B cell (primary cell): ENCODE measurements at places on chromosomes 6 and 20. TPM values are rescaled to one million over a fixed set of nuclear protein-coding genes. Genes with fewer than 3 reads are reported as not detected.

Gene OOEP
- total RNA-seq: 0.97 TPM in 1 of 2 replicates, not detected in the other

Gene WFDC10B
- total RNA-seq: not detected in 2 replicates

Gene RFX6
- not detected in 2 replicates for total RNA-seq

Gene TP53TG5
- total RNA-seq: not detected in 2 replicates

Gene C6orf163
- total RNA-seq: 10.0 and 11.8 TPM in 2 replicates

Gene PLAGL2
- 18.2 and 18.4 TPM in 2 replicates for total RNA-seq

Gene NKX2-2
- total RNA-seq: not detected in 2 replicates

Gene RSPO3
- total RNA-seq: not detected in 2 replicates

- DNase-seq: no peak
Measured at GRCh38 chr6:48766349-48766748, 655.4 kb upstream of the PTCHD4 start.

DNA sequence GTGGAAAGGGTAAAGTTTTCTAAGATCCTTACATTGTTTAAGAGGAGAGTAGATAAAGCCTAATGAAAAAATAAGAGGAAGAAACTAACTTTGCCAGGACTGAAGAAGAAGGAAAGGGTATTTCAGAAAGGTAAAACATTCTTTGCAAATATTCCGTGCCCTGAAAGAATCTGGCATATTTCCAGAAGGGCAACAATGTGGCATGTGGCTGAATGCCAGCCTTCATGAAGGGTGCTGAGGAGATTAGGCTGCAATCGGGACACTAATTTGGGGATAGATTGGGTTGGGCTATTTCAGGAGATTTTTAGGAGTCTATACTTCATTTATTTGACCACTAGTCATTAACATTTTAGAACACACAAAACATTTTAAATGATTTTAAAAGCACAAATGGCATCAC, 16.2 kb upstream of the UFL1 start:
- no peak for DNase-seq

DNA sequence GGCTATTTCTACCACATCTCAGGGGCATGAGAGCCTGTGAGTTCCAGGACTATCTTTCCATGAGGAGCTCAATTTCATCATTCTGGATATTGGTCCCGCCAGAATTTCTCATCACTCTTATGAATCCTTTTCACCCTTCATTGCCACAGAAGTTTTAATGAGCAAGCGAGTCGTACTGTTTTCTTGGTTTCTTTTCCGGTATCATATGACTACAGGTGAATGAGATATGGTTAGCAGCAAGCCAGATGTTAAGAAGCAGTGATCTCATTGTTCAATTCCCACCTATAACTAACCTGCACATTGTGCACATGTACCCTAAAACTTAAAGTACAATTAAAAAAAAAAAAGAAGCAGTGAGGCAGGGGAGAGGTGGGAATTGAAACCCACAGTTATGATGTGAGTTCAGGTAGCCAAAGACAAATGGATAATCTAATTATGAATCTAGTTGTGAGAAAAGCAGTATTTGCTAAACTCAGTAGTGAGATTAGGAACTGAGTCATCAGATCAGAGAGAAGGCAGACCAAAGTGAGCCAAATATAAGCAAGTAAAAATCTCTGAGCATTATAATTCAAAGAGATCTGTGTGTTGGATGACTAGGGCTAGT, 78.0 kb upstream of the ELOVL5 start:
- no peak for DNase-seq

- DNase-seq: no peak
Measured at GRCh38 chr6:123764722-123765121, 38.9 kb upstream of the NKAIN2 start.

- DNase-seq: no peak
Measured at GRCh38 chr6:31655349-31656237, at the start of gene APOM. APOM (plus strand) TSS chr6:31655894; CDS start chr6:31655967, 73 bp downstream.

DNA sequence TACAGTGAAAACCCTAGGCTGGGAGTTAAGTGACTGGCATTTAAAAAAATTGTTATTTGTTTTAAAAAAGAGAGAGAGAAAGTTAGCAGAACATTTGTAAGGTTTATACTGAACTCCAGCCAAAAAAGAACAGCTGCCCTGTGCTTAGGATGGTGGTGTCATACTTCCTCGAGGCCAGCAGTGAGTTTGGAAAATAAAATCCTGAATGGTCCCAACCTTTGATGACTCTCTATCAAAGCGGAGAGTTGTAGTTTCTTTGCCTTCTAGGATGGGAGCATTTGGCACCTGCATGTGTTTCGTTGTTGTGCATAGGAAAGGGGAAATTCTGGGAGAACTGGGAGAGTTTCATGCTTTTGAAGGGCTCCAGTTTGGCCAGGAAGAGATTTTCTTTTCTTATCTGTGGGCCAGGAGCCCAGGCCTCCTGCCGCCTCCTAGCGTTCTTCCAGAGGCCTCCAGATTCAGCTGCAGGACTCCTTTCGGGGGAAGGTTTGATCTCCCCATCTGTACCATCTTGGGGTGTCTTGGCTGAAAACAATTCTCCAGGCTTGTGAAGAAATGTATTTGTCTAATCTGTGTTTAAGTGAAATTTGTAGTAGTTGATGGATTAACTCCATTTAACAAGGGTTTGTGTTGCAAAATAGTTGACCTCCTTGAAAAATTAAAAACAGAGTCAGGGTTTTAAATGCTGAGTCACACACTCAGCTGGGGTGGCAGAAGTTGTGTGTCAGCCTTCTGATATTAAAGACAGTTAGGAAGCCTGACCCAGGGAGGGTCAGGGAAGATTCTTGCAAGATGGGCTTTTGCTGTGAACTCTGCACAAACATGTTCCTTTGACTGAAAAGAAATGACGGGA, 63.4 kb downstream of the TXNDC5 start:
- DNase-seq: no peak

DNA sequence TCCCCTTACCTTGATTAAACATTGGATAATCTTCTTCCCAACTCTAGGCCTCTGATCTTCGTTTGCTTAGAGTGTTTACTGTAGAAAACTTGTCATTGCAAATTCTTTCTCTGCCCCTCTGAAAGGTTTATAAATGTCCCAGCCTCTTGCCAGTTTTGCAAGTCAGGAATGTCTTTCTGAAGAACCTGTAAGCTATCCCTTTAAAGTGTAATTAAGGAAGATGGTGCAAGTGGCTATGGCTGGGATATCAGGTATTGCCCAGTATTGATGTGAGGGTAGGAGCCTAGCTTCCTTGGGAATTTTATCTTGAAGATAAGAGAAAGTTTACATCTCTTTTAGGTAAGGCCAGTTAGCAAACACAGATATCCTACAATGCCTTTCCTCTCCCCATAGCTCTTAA, 211.0 kb upstream of the RIMS1 start:
- DNase-seq: no peak

GRCh38 chr20:48158014-48158413, 372.7 kb upstream of the SULF2 start:
- DNase-seq: no peak

GRCh38 chr20:34066476-34067090, 45.5 kb downstream of the EIF2S2 start:
- DNase-seq: no peak

- DNase-seq: no peak
Measured at GRCh38 chr6:111534231-111534751, 51.3 kb upstream of the REV3L start.

- no peak for DNase-seq
Measured at GRCh38 chr6:33392595-33392948, 949 bp downstream of the KIFC1 start.

- DNase-seq: peak; percentile 46
Measured at GRCh38 chr6:45741437-45742171, 274.1 kb downstream of the CLIC5 start.

- DNase-seq: no peak
Measured at GRCh38 chr20:4855555-4855954, 133.8 kb downstream of the PRND start.

DNA sequence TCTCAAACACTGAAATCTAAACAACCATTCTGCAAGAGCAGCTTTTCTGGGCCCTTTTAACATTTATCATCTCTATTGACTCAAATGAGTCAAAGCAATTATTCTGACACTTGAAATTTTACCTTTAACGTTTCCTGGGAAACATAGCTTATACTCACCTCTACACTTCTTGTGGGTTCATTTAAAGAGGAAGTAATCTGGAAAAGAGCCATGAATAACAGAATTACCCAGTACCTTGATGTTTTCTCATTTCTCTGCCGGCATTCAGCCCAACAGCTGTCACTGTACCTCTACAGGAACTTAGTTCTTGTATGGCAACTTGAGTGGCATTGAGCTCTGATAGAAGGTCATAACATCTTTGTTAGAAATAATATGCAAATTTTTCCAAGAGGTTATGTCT, 272.2 kb downstream of the KCNQ5 start:
- DNase-seq: no peak

- no peak for DNase-seq
Measured at GRCh38 chr20:40506537-40506939, 182.5 kb downstream of the MAFB start.

- DNase-seq: no peak
Measured at GRCh38 chr6:160300076-160300695, 41.6 kb upstream of the SLC22A2 start.

DNA sequence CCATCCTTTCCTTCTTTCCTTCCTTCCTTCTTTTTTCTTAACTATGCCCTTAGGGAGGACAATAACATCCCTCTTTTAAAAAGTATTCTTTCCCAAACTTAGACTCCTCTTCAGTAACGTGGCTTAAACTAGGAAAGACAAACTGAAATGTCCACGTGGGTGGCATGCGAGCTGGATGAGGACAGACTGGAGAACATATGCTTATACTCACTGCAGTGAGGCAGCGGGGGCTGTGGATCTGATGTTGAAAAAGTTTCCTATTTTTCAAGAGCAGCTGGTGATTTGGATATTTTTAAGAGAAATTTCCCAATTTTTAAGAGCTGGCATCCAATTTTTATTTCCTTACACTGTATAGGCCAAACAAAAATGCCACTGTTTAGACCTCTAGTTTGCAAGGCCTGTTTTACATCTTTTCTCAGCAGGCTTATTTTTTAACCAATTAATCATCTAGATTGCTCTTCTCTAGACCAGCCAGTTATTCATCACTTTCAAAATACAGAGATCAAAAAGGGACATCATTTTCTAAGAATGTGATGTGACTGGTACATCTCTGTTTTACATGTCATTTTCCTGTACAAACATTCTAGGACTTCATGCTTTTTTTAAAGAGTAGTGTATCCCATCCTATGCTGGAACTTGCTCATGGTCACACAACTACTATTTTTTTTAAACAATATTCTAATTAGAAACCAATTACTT, 226.5 kb downstream of the BTBD9 start:
- DNase-seq: no peak

DNA sequence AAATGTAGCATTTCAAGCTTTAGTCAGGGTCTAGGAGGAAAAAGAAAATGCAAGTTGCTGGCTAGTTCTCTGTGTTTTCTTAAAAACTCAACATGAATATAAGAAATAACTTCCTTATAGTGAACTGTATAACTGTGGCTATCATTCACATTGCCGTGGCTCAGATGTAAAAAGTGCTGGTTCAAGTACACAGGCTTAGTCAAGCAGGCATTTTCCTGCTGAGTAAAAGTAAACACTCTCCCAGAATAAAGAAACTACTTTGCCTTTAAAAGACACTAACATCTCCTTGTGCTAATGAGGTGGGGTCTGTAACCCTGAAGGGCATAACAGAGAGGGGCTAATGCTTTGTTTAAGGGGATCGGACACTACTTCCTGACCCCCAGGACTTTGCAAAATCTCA, 3.3 kb downstream of the ATP5F1E start:
- no peak for DNase-seq

DNA sequence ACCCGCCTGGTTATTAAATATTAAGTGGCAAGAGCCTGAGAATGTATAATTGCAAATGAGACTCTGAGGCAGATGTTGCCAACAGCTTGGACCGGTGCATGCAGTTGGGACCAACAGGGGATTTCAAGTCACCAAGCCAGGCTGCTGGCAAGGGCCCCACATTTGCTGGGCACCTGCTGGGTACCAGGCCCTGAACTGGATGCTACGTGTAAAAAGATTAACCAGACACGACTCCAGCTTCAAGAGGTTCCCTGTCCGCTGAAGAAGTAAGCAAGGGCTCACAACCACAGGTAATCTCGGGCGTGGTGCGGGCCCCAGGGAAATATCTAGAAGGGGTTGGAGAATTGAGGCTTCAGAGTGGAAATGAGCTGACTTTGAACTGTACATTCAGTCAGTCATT, 13.2 kb upstream of the SIRPA start:
- DNase-seq: no peak

- no peak for DNase-seq
Measured at GRCh38 chr6:147194652-147195411, 9.4 kb upstream of the STXBP5 start.

- DNase-seq: no peak
Measured at GRCh38 chr6:89311530-89311852, 3.6 kb downstream of the GABRR2 start.

DNA sequence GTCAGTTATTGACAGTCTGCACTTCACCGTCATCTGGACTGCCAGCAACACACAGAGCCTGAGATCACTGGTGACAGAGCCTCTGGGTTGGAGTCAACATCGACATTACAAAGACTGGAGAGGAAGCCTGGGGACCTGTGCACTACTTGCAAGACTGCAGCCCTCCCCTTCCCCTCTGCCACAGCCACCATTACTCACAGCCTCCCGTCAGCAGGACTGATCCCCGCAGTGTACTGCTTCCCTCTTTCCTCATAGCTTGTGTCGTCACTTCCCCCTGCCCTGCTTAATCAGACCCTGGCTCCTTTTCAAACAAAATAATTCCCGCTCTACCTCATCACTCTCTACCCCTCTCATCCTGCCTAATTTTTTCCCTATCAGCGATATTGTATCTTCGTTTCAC, 235.5 kb upstream of the KCNQ5 start:
- DNase-seq: no peak

DNA sequence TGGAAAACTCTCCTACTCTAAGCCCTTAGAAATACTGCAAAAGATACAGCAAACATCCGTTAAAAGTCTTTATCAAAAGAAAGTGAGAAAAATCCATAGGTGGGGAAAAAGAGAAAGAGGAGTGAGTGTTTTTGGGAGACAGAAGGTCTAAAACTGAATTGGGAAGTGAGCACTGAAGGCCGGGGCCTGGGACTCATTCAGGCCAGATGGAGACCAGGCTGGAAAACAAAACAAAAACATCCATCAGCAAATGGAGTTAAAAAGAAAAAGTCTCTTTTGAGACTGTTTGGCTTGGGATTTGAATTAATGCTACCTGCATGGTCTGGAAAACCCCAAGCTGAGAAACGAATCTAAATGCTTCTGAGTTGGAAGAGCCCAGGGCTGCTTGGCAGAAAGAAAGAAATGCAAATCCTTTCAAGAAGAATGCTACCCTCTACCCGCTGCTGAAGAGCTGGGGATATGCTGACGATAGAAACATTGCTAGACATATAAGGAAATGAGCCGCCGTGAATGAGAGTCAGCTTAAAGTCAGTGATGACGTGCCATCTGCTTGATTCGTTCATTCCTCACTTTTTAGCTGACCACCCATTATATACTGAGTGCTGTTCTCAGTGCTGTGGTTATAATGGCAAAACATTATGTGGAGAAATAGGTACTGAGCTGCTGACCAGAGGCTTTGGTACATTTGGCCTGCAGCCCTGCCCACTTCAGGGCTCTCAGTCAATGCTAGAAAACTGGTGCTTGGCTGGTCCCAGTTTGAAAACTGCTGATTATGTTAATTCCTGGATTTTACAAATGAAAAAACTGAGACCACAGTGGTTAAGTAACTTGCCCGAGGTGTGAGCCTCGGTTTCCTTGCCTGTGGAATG, 28.0 kb upstream of the TULP4 start:
- DNase-seq: no peak

GRCh38 chr6:43936476-43936875, 166.5 kb downstream of the VEGFA start:
- DNase-seq: no peak
